H1 (cell line): ENCODE measurements at places on chromosomes 4 and X. TPM values are rescaled to one million over a fixed set of nuclear protein-coding genes. Genes with fewer than 3 reads are reported as not detected.

GAGE12F gene
- not detected in 2 replicates for total RNA-seq

DMRTC1 gene
- not detected in 2 replicates for total RNA-seq

ITGB1BP2 gene
- 5.1 and 5.2 TPM in 2 replicates for total RNA-seq

GIMD1 gene
- total RNA-seq: not detected in 2 replicates

PGRMC2 gene
- 79.5 and 85.3 TPM in 2 replicates for total RNA-seq

ASB12 gene
- 1.2 and 1.3 TPM in 2 replicates for total RNA-seq

MSX1 gene
- total RNA-seq: not detected in 2 replicates

NAT8L gene
- 10.8 and 11.5 TPM in 2 replicates for total RNA-seq

ADRA2C gene
- total RNA-seq: 13.8 and 14.8 TPM in 2 replicates

EREG gene
- total RNA-seq: not detected in 2 replicates

P2RY8 gene
- total RNA-seq: 0.09 and 0.11 TPM in 2 replicates

TENM3 gene
- total RNA-seq: 67.0 and 69.3 TPM in 2 replicates
